ENCODE measurements at places on chromosomes 1 and 21. TPM values are rescaled to one million over a fixed set of nuclear protein-coding genes. Genes with fewer than 3 reads are reported as not detected.

- no peaks in the 10 kb centered on the region for H3K4me1 ChIP-seq
- H3K4me3 ChIP-seq: no peak overlapping the region
- no peak overlapping the region for H3K27ac ChIP-seq
These were observed 46.2 kb downstream of the NAV1 start for GRCh38 chr1:201585093-201585483.

DNA sequence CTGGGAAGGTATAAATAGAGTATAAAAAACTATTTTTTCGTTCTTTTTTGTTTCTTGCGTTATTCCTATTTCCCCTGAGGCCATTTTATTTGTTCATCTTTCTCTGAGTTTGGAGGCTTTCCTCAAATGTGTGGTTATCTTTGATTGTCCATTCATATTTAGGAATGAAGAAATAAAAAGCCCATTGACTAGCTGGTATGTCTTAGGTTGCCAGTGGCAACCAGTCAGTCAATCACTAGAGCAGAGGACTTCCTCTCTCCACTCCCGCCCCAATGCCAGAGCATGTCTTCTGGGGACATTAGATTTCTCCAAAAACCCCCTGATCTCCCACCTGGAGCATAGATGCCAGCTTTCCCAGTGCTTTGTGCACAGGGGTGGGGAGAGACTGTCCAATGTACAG lies 20.7 kb upstream of the FOXE3 start:
- H3K27me3 ChIP-seq: no peaks in the 10 kb centered on the region
- no peak for DNase-seq

GRCh38 chr1:91585982-91586381 lies 85.3 kb downstream of the CDC7 start:
- H3K36me3 ChIP-seq: no peaks in the 10 kb centered on the region
- H3K27ac ChIP-seq: no peak overlapping the region
- no peak overlapping the region for H3K4me3 ChIP-seq
- no peak for DNase-seq
- H3K27me3 ChIP-seq: no peaks in the 10 kb centered on the region

DNA sequence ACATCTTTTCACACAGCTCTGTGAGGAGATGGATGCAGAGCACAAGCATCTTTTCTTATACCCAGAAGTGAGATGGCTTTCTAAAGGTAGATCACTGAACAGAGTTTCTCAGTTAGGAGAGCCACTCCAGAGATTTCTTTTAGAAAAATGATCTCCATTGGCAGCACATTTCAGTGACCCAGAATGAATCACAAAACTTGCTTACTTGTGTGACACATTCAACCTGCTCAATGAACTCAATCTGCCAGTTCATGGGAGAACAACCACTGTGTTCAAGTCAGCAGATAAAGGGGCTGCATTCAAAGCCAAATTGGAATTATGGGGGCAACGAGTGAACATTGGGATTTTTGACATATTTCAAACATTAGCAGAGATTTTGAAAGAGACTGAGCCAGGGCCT lies 78.3 kb downstream of the UCHL5 start:
- no peaks in the 10 kb centered on the region for H3K36me3 ChIP-seq
- no peak for DNase-seq
- H3K4me1 ChIP-seq: no peaks in the 10 kb centered on the region
- no peak overlapping the region for H3K27ac ChIP-seq

DNA sequence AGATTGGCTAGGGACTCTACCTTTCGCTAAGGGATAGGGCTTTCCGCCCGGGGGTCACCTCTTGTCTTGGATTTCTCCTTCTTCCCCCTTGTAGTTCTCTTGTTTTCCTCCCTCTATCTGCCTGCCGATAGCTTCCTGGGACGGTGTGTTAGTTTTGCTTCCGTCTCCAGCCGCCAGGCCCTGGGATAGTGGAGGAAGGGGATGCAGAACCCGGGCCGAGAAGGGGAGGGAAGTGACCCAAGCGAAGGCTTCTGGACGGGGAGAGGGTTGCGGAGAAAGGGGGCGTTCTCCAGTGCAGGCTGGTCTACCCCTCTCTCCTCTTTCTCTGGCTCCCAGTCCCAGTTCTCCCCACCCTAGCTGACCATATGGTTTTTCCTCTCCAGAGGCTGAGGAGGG lies 871 bp downstream of the TUFT1 start:
- peaks cover 14% of the 10 kb centered on the region for H3K36me3 ChIP-seq
- peak overlapping the region; percentile 93 for H3K27ac ChIP-seq
- peak overlapping the region; percentile 66 for H3K4me3 ChIP-seq
- H3K4me1 ChIP-seq: peaks cover 40% of the 10 kb centered on the region

Gene TYW3
- 8.6 TPM for total RNA-seq

Gene USH2A
- total RNA-seq: 0.33 TPM

Gene LAX1
- under 0.01 TPM for total RNA-seq
